Stimulated activated CD4-positive, alpha-beta T cell treated with anti-CD3 and anti-CD28 coated beads, TNF-alpha, amount 100 ng/mL, for 48 hours (primary cell): ENCODE measurements at places on chromosomes 1 and 21.

GRCh38 chr1:70895531-70895930 is 152.1 kb downstream of the PTGER3 start:
- no peak for DNase-seq

- no peak for DNase-seq
These were observed 11.4 kb upstream of the TMEM125 start for GRCh38 chr1:43258370-43258769.

- DNase-seq = no peak
These were observed 104.6 kb downstream of the KCND3 start for GRCh38 chr1:111884772-111885443.

DNA sequence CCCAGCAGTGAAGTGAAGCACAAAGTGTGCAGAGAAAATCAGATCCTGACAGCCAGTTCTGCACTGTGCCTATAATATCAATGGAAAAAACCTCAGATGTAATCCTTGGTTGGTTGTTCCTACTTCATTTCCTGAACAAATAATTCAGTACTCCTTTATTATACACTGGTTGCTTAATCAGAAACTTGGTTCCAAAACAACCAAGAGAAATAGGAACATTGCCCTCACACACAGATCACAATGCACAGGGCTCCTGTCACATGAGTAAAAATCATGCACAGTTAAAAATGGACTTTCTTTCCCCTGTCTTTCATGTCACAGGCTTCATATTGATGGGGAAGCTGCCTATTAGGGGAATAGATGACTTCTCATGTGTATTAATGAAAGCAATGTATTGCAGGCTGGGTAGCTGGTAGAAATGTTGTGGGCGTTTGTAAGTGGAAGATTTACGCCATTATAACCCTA is 9.7 kb downstream of the DNASE2B start:
- no peak for DNase-seq

- no peak for DNase-seq
These were observed 60.3 kb upstream of the SLC45A1 start for GRCh38 chr1:8257621-8258020.

GRCh38 chr1:157596384-157596783 is 1.5 kb downstream of the FCRL4 start:
- DNase-seq = no peak
